ENCODE measurements at places on chromosomes 6 and 20. TPM values are rescaled to one million over a fixed set of nuclear protein-coding genes. Genes with fewer than 3 reads are reported as not detected.

DNA sequence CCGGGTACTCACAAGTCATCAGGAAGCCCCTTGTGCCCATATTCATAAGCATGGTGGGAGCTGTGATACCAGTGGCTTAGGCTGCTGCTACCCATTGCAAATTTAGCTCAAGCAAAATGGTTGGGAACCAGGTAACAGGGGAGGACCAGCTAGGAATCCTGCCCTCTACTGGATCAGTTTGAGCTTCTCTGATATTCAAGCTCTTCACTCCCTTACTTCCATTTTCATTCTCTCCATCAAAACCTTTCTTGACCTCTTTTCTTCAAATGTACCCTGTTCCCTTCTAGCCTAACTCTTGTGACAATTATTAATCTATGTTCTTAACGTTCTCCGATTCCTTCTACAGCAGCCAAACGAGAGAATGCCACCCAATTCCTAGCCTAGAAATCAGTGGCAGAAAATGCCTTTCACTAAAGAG lies 9.7 kb downstream of the NOL7 start:
- no peak for DNase-seq

- no peak for DNase-seq
Observed at GRCh38 chr6:149173222-149173621, 144.3 kb upstream of the TAB2 start.

- no peak for DNase-seq
Observed at GRCh38 chr6:73712535-73713173, 16.7 kb downstream of the CD109 start.

GRM4 gene
- total RNA-seq: 0.29 TPM

DNA sequence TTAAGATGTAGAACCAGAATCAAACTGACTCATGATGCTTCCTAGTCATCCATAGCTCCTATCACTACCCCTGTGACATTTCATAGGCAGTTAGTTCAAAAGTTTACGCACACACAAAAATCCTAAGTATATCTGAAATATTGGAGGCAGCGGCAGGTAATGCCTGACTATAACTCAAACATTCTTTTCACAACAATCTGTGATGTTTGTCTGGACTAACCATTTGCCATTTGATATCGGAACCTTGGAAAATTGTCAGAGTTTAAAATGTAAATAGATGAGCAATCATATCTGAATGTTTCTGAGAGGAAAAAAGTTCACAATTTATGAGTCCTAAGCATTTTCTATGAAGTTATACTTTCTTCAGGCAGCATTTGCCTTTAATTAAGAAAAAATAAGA lies 1078.2 kb downstream of the EPHA7 start:
- DNase-seq: no peak

DNA sequence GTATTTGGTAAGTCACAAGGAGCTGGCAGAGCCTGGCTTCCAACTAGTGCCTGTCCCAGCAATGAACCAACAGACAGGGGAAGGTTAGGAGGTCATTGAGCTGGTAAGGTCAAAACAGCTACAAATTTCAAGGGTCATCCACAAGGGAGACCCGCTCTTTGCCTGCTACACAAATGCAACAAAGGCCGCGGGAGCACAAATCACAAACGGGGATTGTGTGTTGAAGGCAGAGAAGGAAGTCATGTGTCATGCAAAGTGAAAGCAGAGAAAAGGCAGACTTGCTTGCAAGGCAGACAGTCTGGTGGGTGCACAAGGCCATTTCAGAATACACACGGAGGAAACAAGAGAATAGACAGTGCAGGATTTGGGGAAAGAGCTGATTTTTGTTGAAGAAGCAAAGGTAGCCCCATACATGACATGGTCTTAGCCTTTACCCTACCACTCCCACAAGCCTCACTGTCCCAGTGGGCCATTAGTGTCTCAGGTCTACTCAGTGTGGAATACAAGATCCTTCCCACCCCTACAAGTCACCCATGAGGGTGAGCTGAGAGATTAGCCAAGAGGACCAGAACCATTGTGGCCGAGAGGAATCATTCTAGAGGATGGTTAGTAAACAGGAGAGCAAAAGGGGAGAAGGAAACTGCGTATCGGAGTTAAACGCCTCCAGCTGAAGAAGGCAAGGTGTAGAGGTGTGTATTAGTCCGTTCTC lies 18.1 kb upstream of the SAMHD1 start:
- no peak for DNase-seq

DNA sequence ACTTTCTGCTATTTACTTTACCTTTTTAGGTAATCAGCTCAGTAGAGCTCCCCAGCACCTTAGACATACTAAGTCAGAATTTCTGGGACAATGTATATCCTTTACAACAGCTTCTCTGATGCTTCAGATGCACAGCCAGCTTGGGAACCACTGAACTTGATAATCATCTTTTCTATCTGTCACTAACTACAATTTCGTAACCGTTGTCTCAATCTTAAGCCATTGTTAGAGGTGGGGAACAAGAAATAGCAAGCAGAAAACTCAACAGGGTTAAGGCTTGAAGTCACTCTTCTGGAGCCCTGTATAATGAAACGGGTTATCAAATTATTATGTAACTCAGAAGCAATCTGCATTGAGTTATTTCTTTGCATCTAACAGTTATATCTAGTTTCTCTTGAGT lies 47.1 kb downstream of the CD109 start:
- DNase-seq: no peak

FNDC11 gene
- 0.32 TPM for total RNA-seq

DNA sequence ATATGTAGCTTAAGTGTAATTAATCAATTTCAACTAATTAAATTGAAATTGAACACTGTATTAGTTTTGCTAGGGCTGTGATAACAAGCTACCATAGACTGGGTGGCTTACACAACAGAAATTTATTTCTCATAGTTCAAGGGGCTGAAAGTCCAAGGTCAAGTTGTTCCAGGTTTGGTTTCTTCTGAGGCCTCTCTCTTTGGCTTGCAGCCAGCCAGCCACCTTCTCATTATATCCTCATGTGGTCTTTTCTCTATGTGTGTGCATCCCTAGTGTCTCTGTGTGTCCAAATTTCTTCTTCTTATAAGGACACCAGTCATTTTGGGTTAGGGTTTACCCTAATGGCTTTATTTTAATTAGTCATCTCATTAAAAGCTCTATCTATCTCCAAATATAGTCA lies 611.7 kb downstream of the UTRN start:
- no peak for DNase-seq

MLIP gene
- total RNA-seq: 0.20 TPM
